ENCODE measurements at places on chromosomes 6 and 20. TPM values are rescaled to one million over a fixed set of nuclear protein-coding genes. Genes with fewer than 3 reads are reported as not detected.

Gene EPHA7
- 6.6 TPM for polyA plus RNA-seq

Gene LY6G6D
- not detected for polyA plus RNA-seq

Gene SLC4A11
- polyA plus RNA-seq: 0.36 TPM

Gene EFCAB8
- polyA plus RNA-seq: not detected

Gene HTR1E
- polyA plus RNA-seq: not detected

Gene LTA
- polyA plus RNA-seq: 0.07 TPM

Gene FAM217A
- polyA plus RNA-seq: not detected

Gene SPEF1
- polyA plus RNA-seq: 0.07 TPM

Gene SNAI1
- 8.4 TPM for polyA plus RNA-seq

Gene MACROD2
- 0.61 TPM for polyA plus RNA-seq

DNA sequence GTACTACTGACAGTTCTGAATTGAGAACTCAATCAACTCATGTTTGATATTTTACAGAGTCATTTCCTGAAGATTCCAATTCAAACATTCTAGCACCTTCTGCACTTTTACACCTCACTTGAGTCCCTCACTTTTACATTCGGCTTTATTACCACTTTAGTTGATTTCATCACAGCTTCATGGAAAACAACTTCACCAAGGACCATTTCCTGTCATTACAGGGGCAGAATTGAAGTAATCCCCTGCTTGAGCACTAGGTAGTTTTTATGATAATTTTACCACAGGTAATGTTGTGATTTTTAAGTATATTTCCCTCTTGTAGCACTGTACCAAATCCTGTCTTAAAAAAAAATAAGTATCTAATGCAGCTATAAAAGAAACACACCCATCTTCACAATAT lies 312.9 kb downstream of the BTBD9 start:
- DNase-seq: no peak

- DNase-seq: no peak
Observed at GRCh38 chr6:82176616-82177015, 70.9 kb downstream of the IBTK start.

DNA sequence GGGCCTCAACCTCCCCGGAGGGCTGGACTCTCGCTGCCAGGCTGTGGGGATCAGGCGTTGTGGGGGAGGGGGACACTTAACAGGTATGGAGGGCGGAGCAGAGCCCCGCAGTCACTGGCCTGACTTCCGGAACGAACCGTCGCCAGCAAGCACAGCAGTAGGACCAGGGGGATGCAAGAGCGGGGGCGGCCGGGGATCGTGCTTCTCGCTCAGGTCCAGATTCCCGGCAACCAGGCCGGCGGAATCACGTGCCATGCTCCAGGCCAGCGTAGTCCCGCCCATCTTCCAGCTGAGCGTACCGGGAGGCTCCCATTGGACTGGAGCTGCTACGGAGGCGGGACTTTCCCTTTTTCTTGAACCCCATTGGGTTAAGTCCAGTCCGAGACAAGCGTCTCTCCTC lies 10.0 kb upstream of the POU5F1 start:
- DNase-seq: peak; percentile 92

DNA sequence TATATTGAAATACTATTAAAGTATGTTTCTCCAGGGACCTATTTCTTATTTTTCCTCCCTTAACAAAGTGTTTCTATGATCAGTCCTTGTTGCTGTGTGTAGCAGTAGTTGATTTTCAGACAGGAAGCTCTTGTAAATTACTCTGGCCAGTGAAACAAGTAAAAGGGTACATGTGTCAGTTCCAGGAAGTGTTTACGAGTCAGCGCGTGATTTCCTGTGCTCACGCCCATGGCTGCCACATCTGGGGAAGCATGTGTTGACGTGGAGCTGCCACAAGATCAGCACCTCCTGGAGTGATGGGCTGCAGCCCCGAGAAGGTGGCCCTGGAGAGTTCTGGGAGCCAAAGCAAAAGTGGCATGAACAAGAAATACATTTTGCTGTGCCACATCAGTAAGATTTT lies 38.6 kb upstream of the GGTLC1 start:
- peak; percentile 45 for DNase-seq

- DNase-seq: no peak
Observed at GRCh38 chr6:132491303-132491702, 21.6 kb downstream of the STX7 start.
